ENCODE measurements at places on chromosomes 12 and 14.

DNA sequence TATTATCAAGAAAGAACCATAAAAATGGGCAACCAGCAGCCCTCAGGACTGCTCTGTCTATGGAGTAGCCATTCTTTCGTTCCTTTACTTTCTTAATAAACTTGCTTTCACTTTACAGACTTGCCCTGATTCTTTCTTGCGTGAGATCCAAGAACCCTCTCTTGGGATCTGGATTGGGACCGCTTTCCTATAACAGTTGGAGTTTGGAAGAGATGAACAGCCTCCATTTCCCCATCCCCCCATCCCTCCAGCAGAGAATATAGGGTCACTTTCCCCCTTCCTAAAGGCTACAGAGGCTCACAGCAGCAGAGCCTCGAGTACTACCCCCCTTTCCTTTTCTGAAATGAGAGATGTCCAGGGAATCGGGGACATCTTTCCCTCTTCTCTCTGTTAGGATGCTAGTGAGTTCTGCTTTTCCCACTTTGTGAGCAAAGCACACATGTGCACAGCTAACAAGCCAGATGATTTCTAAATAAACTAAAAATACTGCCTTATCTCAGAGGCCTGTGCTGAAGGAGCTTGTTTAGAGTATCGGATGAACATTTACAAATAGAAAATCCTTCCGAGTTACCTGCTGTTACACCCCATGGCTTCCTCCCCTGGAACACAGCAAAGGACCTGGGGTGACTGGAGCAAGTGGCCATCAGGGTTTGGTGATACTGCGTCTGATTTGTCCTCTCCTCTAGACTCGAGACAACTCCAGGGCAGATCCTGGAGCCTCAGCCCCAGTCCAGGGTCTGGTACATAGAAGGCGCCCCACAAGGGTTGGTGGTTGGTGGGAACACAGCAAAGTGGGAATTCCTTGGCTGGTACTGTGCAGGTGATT is 144.2 kb downstream of the SLC38A6 start:
- no peak for DNase-seq

GRCh38 chr12:122293081-122293480 is 26.8 kb upstream of the VPS33A start:
- DNase-seq: no peak

- DNase-seq: no peak
Observed at GRCh38 chr12:56129942-56130495, 2.0 kb downstream of the ESYT1 start.

DNA sequence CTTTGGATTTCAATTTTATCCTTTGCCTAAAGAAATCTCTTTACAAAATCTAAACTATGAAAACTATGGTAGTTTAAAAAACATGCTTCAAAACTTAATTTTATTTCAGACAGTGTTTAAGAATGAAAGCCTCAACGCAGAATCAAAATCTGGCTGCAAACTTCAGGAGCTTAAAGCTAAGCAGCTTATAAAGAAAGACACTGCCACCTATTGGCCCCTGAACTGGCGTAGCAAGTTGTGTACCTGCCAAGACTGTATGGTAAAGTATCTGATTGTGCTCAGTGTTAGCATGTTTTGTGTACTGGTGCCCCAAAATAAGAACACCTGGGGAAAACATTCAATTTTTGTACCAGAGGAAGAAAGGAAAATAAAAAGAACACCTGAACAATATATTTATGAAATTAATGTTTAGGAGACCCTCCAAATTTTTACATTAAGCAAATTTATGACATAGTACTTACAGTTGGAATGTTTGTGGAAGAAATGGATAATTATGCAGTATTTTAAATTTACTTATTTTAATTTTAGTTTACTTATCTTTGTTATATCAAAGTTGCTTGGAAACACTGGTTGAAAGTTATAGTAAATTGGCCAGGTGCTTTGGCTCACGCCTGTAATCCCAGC is 12.2 kb downstream of the UBR7 start:
- peak; percentile 70 for DNase-seq

DNA sequence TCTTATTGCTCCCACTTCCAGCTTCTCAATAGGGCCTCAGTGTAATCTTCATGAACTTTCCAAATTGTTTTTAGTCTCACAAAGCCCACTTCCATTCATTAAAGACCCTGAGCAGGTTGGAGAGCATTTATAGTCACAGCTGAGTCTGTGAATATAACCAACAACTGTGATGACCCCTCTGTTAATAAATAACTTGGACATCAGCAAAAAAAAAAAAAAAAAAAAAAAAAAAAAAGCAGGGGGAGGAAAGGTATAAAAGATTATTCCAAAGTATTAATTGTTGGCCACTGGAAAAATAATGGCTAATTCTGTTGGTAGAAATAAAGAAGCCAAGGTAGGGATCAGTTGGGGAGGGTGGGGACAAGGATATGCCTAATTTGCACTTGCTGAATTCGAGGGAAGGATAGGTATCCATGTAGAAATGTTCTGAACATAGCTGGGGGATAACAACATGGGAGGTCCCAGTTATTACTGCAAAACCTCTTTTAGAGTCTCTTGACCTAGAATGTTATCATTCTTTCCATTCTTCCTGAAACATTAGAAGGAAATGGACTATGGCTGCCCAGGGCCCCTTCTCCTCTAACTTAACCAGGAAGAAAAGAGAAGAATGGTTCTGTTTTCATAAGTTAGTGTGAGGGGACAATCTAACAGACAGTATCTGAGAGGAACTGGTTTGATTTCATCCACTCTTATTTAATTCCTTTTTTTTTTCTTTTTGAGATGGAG is 56.5 kb downstream of the SAMD4A start:
- no peak for DNase-seq

DNA sequence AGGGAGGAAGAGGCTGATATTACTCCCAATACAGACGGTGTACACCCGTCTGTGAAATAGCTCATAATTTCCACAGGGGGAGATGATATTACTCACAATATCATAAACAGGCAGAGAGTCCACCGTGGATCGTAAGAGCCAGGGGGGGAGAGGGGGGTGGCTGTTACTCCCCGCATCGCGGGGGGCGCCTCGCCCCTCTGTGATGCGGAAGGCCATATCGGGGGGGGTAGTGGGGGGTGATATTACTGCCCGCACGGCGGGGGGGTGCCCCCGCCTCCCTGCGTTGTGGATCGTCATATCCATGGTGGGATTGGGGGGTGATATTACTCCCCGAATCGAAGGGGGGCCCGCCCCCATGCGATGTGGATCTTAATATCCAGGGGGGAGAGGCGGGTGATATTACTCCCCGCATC is 91.9 kb downstream of the FRMD6 start:
- DNase-seq: no peak

DNA sequence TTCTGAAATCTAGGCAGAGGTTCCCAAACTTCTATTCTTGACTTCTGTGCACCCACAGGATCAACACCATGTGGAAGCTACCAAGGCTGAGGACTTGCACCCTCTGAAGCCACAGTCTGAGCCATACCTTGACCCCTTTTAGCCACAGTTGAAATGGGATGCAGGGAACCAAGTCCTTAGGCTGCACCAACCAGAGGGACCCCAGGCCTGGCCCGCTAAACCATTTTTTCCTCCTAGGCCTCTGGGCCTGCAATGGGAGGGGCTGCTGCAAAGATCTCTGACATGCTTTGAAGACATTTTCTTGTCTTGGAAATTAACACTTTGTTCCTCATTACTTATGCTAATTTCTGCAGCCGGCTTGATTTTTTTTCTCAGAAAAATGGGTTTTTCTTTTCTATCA is 133.9 kb upstream of the TSPAN8 start:
- DNase-seq: no peak

- DNase-seq: no peak
Observed at GRCh38 chr14:35285168-35286002, 6.8 kb upstream of the PSMA6 start.

- DNase-seq: no peak
Observed at GRCh38 chr12:79690142-79690637, 574 bp downstream of the PAWR start.

GRCh38 chr12:132461526-132461925 is 28.4 kb upstream of the FBRSL1 start:
- DNase-seq: no peak

- peak; percentile 95 for DNase-seq
Observed at GRCh38 chr12:64610079-64610659, at the start of gene RASSF3. RASSF3 (plus strand) TSS chr12:64610495; CDS start chr12:64610633, 138 bp downstream.

DNA sequence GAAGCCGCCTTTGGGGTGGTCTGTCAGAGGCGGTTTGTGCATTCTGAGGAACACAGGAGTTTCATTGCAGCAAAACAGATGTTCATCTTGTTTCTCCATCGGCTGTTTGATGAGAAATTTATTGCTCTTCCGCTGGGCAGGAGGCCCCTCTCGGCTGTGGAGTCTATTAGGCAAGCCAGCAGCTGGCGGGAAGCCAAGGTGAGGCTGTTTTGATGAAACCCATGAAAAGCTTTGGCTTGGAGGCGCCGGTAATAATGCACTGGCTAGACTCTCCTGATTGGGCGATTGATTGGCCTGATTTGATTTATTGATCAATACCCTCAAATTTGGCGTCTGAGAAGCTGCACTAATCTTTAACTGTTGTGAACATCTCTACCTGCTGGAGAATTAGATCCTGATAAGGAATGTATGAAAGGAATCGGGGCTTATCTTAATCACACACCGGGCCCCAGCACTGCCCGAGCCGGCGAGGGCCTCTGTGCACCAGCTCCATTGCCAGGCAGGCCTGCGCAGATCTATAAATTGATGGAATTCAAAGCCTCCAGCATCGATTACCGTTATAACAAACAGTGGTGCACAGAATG is 187.7 kb downstream of the PHETA1 start:
- no peak for DNase-seq

- DNase-seq: peak; percentile 86
Observed at GRCh38 chr14:71138448-71139293, 231.4 kb downstream of the PCNX1 start.

- DNase-seq: no peak
Observed at GRCh38 chr14:64444984-64445845, 20.1 kb upstream of the AKAP5 start.

- DNase-seq: peak; percentile 89
Observed at GRCh38 chr12:49698619-49699545, 8.3 kb downstream of the FMNL3 start.

GRCh38 chr12:72957454-72957853 is 685.3 kb downstream of the TRHDE start:
- no peak for DNase-seq

DNA sequence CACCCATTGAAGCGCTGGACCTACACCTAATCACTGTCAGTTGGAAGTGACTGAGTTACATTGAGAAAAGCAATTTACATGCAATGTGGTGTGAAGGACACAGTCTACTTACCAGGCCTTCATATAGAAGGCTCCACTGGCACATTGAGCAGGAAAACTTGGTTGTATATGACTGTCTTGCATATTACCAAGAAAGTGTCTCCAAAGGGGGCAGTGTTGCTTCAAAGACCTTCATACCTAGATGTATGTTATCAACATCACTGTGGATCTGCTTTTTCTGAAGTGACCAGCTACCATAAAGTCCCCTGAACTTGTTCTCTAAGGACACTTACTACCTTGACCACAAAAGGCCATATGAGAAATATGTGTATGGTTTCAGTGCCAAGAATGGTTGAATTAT is 64.1 kb downstream of the NELL2 start:
- DNase-seq: peak; percentile 56

DNA sequence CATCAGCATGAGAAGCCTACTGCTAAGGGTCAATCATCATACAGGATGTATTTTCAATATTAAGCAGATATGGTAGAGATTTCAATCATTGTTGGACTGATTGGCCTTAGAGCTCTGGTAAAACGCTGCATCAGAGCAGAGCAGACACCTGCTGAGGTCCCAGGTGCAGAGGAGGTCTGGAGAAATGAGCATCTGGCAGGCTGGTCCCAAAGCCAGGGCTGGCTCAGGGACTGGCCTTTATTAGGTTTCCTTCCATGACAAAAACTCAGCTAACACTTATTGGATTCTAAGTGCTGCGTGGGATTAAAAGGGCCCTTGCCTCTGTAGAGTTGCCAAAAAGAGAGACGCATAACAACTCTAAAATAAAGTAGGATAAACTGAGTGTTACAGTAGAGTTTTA is 29.7 kb downstream of the AKAP6 start:
- no peak for DNase-seq

All from endodermal cell (in vitro differentiated cells).